ENCODE measurements at places on chromosomes 6 and 20. TPM values are rescaled to one million over a fixed set of nuclear protein-coding genes. Genes with fewer than 3 reads are reported as not detected.

GRCh38 chr6:90268178-90268577 is 28.5 kb downstream of the BACH2 start:
- H3K27me3 ChIP-seq = no peaks in the 10 kb centered on the region
- no peak overlapping the region for H3K27ac ChIP-seq
- H3K4me3 ChIP-seq = no peak overlapping the region
- DNase-seq = no peak
- no peaks in the 10 kb centered on the region for H3K4me1 ChIP-seq

GRCh38 chr20:58512808-58513552 is 2.2 kb downstream of the APCDD1L start:
- H3K4me1 ChIP-seq = no peaks in the 10 kb centered on the region
- no peak overlapping the region for H3K4me3 ChIP-seq
- no peak overlapping the region for H3K27ac ChIP-seq
- H3K36me3 ChIP-seq = no peaks in the 10 kb centered on the region
- no peak for DNase-seq
- peaks cover 17% of the 10 kb centered on the region for H3K27me3 ChIP-seq

PRL gene
- not detected for total RNA-seq

GRCh38 chr20:21083825-21084325 is 22.3 kb downstream of the LINC00237 start:
- H3K4me3 ChIP-seq = no peak overlapping the region
- H3K4me1 ChIP-seq = no peaks in the 10 kb centered on the region
- no peak for DNase-seq
- no peaks in the 10 kb centered on the region for H3K27me3 ChIP-seq
- no peak overlapping the region for H3K27ac ChIP-seq

PSORS1C2 gene
- total RNA-seq = not detected

Measured in fibroblast of lung (primary cell).